ENCODE measurements at places on chromosomes 5 and 9.

- DNase-seq = no peak
Measured at GRCh38 chr5:170296935-170297588, 515 bp downstream of the LCP2 start.

GRCh38 chr5:154205441-154206117, 15.0 kb downstream of the GALNT10 start:
- DNase-seq = no peak

DNA sequence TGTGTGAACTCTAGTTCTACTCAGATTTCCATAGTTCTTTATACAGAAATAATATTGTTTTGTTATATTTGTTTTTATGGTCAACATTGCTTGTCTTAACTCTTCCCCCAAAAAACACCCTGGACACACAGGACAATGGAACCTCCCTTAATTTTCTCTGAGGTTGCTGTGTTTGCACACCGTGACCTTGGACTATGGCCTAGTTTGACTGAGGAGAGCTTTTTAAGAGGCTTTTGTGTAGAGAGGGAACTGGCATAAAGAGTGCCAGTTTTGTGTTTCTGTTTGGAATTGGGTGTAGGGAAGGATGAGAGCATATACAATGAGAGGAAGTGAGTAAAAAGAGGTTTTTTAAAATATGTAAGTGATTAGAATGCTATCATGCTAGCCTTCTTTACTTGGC, 101.1 kb upstream of the MEF2C start:
- no peak for DNase-seq

GRCh38 chr5:175107865-175108264, 336.1 kb downstream of the DRD1 start:
- no peak for DNase-seq

DNA sequence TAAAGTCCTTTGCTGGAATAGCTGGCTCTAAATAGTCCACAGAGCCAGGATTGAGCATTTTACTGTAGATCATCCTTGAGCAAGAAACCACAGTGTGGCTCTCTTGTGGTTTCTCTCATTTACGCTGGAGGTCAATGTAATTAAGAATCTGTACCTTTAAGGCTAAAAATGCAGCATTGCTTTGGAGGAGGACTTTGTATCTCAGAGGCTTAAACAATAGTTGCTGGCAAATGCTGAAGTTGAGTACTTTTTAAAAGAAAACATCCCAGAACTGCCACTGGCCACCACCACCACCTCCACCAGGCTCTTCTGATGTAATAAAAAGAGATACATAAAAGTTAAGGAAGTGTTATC, 177.3 kb upstream of the ADAMTSL1 start:
- no peak for DNase-seq

DNA sequence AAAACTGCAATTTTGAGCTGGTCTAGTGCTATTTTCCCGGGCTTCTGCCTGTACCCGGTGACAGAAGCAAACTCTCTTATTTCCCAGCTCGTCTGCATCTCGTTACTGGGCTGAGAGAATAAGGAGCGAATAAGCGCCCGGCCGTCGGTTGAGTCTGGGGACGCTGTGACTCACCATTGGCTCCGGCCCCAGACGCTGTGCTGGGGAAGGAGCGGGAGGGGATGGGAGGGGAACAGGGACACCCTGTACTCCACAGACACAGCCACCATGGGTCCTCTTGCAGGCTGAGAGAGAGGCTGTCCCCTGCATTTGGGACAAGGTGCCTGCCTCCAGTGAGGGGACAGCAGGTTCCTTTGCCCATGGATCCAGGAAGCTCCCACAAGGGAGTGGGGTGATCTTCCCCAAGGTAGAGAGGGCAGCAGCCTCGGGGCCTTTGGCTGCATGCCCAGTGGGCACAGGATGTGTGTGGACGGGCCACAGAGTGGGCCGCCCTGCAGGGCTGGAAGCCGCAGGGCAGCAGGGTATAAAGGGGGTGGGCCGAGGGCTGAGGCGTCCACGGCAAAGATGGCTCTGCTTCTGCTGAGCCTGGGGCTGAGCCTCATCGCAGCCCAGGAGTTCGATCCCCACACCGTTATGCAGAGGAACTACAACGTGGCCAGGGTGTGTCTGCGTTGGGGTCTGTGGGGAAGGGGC, at the start of gene LCN9:
LCN9 (plus strand) TSS at position 552 of the 693 bp plus-strand sequence; CDS start at position 565, 13 bp downstream.
- no peak for DNase-seq

GRCh38 chr9:6229619-6230018, 14.0 kb downstream of the IL33 start:
- no peak for DNase-seq

- DNase-seq = no peak
Measured at GRCh38 chr9:91246846-91247245, 114.9 kb downstream of the AUH start.

DNA sequence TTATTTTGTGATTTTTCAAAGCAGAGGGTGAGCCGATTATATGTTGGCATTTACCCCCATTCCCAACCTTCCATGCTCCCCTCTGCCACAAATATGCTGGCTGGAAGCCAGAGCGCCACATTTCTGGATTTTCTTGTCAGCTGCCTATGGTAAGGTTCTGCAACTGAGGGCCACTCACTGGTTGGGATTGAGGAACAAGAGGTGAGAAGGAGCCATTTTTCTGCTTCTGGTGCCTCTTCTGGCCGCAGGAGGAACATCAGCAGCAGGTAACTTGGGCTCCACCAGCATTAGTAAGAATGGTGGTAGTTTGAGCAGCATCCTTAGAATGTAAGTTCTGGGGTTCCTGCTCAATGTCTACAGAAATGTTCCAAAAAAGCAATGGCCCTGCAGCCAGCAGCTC, 159.5 kb upstream of the MAST4 start:
- no peak for DNase-seq

DNA sequence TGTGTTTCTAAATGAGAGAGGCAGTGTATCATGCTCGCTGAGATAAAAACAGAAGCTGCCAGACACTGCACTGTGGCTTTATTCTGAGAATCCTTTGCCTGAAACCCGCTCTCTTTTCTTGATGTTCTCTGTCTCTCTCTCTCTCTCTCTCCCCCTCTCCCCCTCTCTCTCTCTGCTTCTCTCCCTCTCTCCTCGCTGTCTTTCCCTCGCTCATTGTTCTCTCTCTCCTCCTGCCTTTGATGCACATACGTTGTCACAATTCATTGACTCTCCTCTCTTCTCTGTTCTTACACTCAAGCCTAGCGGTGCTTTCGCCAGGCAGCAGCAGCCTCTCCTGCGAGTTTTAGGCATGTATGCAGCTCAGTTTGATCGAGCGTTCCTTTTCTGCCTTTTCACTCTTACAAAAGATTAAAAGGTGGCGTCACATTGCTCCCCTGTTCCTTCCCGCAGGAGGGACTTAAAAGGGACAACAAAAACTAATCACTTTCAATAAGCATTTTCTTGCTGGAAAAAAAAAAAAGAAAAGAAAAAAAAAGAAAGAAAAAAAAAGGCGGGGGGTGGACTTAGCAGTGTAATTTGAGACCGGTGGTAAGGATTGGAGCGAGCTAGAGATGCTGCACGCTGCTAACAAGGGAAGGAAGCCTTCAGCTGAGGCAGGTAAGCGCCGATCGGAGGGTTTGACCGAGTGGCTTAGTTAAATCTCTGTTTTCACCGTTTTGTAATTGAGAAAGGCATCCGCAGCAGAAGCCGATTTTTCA, 717.9 kb upstream of the WWC1 start:
- no peak for DNase-seq

DNA sequence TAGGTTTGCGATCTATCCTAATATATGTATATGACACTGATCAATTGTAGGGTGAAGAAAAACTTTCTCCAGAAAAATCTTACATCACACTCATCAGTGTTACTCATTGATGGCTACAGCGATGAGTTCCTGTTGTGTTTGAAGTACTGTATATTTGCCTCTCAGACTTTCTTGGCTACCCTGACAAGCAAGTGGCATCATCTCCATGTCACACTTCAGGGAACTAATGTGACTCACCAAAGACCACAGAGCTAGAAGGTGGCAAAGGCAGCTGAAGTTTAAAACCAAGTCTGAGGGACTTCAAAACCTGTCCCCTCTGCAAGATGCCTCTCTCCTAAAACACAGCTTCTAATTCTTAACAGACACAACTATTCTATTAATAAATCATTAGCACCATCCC, 451.4 kb downstream of the CTNND2 start:
- DNase-seq = no peak

GRCh38 chr9:106653213-106653612, 209.8 kb upstream of the ZNF462 start:
- no peak for DNase-seq

GRCh38 chr5:154664869-154665268, 90.3 kb upstream of the LARP1 start:
- DNase-seq = no peak

- DNase-seq = no peak
Measured at GRCh38 chr9:83665580-83666200, 42.1 kb downstream of the UBQLN1 start.

DNA sequence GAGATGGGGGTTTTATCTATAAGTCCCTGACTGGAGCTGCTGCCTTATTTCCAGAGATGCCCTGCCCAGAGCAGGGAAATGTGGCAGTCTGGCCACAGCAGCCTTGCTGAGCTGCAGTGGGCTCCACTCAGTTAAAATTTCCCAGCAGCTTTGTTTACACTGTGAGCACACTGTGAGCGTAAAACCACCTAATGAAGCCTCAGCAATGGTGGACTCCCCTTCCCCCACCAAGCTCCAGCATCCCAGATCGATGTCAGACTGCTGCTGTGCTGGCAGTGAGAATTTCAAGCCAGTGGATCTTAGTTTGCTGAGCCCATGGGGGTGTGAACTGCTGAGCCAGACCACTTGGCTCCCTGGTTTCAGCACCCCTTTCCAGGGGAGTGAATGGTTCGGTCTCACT, 208.7 kb upstream of the RAI14 start:
- DNase-seq = no peak

- DNase-seq = no peak
Measured at GRCh38 chr5:107538805-107539445, 131.8 kb downstream of the EFNA5 start.

DNA sequence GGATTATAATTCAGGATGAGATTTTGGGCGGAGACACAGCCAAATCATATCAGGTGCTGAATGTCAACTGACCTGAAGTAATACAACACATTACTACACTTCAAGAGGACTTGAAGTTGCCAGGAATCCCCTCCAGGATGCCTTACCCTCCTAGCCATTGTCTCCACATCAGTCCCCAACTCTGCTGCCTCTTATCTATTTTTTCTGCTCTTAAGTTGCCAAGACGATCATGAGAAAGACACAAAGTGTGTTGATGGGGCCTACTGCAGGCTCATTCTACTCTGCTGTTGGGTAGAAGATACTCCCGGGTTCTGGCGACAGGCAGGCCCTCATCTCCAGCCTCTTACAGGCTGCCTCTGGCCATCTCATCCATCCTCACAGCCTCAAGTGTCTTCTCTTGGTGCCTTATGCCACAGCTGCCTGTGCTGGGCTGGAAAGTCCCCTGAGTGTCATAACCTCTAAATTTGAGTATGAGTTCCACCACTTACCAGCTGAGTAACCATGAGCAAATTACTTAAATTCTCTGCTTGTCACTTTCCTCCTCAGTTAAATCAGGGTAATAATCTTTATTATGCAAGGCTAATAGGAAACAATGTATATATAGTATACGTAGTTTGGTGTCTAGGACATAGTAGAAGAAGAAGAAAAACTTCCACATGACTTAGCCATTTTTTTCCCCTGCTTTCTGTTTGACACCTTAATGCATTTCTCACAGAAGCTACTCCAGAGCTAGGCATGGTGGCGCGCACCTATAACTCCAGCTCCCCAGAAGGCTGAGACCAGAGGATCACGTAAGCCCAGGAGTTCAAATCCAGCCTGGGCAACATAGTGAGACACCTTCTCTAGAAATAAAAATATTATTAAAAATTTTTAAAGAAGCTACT, 73.0 kb upstream of the SNX2 start:
- DNase-seq = no peak

DNA sequence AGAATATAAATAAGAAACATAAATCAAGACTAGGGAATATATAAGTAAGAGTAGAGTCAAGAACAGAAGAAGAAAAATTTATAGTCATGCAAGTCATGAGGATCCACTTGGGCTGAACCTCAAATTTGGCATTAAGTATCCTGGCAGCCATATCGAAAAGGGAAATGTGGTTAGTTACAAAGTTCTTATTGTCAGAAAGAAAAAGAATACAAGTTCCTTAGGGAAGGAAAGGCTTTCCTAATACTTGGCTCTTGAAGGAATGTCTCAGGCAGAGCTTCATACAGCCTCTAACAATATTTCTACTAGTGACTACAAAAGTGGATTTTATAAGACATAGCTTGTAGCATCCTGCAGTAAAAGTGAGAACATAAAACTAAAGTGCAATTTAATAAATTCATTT, 45.4 kb downstream of the TMEM252 start:
- no peak for DNase-seq

DNA sequence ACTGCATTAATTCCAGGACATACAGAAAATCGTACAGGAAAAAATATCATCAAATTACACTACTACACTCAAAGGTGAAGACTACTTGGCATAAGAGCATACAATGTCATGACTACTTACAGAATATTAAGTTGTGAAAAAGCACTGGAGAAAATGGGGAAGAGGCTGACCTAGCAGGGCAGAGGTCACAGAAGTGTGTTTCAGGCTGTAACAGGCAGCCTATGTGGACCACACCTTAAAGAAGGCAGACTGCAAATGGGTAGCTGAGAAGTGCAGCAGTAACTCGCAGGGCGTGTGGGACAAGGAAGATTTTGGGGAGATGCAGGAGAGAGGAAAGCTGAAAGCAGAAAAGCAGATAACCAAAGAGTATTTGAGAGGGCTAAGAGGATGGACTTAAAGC, 167.0 kb upstream of the PIK3R1 start:
- no peak for DNase-seq

DNA sequence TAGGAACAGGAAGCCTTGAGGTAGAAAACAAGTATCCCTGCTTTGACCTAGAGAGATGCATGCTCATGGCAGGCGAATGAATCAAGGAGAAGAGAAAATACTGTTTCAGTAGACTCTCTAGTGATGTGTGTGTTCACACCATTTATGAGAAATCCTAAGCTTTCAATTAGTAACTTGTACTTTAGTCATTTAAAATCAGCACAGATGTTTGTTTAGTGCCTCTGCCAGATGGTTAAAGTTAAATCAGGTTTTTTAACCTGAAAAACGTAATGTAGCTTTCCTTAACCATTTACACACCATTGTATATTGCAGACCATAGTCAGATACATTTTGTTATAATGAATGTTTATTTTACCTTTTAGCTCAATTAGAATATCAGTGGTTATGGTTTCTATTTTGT, 5.0 kb downstream of the TJP2 start:
- no peak for DNase-seq

GRCh38 chr9:133355881-133356357, 368 bp downstream of the SURF1 start:
- DNase-seq = no peak

DNA sequence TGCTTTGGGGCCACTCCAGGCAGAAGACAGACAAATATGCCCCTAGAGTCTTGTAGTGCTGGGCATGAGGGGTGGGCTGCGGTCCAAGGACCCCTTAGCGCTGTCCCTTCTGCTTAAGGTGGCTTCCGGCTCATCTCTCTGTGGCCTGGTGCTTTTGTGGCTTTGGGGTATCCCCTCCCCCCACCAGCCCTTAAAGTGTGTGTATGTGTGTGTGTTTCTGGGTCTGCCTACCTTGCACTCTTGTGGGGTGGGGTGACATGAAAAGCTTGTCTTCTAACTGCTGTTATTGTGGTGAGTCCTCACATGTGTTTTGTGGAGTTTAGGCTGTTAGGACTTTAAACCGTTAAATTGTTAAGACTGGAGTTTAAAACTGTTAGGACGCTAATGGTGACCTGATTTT, 23.6 kb downstream of the MARCHF6 start:
- DNase-seq = no peak

Measured in NCI-H187 (cell line).